ENCODE measurements at places on chromosomes 12 and 14. TPM values are rescaled to one million over a fixed set of nuclear protein-coding genes. Genes with fewer than 3 reads are reported as not detected.

The ABCB9 gene
- total RNA-seq = 11.4 TPM

The CYP27B1 gene
- 2.1 TPM for total RNA-seq

The PTPRQ gene
- total RNA-seq = 0.03 TPM

The GPX2 gene
- total RNA-seq = 197 TPM

The TDRD9 gene
- not detected for total RNA-seq

The NPFF gene
- total RNA-seq = not detected

The SHMT2 gene
- total RNA-seq = 142 TPM

The SOAT2 gene
- 0.26 TPM for total RNA-seq
